ENCODE measurements at places on chromosomes 6 and 20. TPM values are rescaled to one million over a fixed set of nuclear protein-coding genes. Genes with fewer than 3 reads are reported as not detected.
A peak's percentile ranks its signal among the peaks of the same experiment; 100 is the strongest.

- no peak for DNase-seq
These were observed 57.6 kb downstream of the DAAM2 start for GRCh38 chr6:39849764-39850163.

- peak; percentile 58 for DNase-seq
These were observed 535 bp downstream of the EXOC2 start for GRCh38 chr6:692356-692851.

- no peak for DNase-seq
These were observed 85.0 kb downstream of the LIN28B start for GRCh38 chr6:105041880-105042279.

DNA sequence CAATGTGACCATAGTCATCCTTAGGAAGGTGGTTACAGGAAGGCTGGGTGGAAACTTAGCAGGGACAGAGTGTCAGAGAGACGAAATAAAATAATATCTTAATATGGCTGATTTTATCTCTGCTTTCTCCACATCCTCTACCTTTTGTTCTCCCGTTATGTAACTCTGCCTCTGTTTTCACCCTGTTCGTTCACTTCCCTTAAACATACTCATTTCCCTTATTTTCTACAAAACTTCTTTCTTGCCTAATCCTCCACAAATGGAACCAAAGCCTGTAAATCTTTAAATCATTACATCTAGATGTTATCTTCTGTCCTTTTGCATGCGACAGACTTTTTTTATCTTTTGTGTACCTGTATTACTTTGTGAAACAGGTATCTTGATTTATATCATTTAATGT, 23.3 kb upstream of the CRIP3 start:
- no peak for DNase-seq

GRCh38 chr20:16528078-16528477, 45.2 kb downstream of the KIF16B start:
- DNase-seq: no peak

- no peak for DNase-seq
These were observed 17.4 kb upstream of the PLCB4 start for GRCh38 chr20:9051508-9051907.

DNA sequence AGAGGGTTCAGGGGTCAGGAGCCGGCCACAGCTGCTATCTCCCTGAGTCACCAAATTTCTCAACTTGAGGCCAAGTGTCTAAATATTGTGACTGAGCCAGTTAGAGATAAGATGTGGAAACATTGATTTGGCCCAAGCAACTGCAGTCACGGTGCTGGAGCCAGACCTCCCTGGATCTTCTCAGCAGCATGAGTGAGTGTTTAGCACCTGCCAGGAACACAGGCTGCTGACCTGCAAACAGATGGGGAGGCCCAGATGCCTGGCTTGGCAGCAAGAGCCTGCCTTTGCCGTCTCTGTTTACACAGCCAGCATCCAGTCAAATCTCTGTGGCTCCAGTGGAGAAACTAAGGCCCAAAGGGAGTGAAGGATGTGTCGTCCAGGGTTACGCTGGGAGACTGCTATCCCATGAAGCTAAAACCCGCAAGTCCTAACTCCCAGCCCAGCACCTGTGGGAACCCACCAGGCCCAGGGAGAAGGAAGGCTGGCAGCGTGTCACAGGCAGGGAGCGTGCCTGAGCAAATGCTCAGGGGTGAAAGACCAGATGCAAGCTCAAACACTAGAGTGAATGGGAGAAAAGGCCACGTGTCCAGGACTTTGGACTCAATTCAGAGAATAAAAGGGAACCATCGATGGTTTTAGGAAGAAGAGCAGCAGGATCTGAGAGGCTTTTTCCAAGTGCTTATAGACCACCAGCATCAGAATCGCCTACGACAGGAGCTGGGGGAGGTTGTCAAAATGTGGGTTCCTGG, 15.9 kb upstream of the PTGIS start:
- peak; percentile 51 for DNase-seq

- no peak for DNase-seq
These were observed 65.6 kb downstream of the ZNF292 start for GRCh38 chr6:87220997-87221396.

- DNase-seq: no peak
These were observed 47.4 kb downstream of the COL21A1 start for GRCh38 chr6:56199956-56200355.

DNA sequence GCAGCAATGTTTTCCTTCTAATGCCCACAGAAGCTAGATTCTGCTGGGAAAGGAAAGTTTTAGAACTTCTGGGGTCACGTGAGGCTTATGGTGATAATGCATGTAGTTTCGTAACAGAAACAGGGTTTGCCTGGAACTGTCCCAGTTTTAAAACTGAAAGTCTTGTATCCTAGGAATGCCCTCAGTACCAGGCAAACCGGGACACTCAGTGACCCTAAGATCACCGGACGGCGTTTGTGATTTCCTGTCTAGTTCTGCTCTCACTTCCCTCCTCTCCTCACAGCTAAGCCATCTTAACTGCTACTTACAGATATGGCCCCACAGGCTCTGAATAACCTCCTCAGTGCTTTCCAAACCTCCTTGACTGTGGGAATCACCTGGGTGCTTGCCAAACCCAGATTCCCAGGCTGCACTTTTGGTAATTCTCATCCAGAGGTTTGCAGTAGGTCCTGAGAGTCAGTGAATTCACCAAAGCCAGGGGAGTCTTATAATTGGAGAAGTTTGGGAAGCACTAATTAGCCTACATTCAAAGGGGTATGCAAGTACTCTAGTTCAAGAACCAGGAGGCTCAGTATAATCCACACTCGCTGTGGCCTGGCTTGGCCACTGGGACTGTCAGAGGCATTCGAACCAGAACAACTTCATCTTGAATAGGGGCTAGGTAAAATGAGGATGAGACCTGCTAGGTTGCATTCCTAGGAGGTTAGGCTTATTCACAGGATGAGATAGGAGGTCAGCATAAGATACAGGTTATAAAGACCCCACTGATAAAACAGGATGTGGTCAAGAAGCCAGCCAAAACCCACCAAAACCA, 231.6 kb upstream of the MYLIP start:
- no peak for DNase-seq

GRCh38 chr6:16635810-16636602, 125.3 kb downstream of the ATXN1 start:
- no peak for DNase-seq

- DNase-seq: no peak
These were observed 516.5 kb downstream of the CD83 start for GRCh38 chr6:14634072-14634471.

DNA sequence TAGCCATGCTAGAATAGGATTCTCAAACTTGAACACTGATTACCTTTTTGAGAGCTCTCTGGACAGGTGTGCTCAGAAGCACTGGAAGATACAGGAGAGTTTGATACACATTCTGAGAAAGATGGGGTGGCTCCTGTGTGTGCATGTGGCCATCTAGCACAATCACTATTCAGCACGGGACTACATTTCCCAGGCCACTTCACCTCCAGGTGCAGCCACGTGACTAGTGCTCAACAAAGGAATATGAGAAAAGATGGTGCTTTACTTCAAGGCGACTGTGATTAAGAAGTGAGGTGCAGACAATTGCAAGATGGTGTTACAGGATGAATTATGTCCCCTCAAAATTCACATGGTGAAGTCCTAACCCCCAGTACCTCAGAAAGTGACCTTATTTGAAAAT, 103.8 kb downstream of the BACH2 start:
- no peak for DNase-seq

DNA sequence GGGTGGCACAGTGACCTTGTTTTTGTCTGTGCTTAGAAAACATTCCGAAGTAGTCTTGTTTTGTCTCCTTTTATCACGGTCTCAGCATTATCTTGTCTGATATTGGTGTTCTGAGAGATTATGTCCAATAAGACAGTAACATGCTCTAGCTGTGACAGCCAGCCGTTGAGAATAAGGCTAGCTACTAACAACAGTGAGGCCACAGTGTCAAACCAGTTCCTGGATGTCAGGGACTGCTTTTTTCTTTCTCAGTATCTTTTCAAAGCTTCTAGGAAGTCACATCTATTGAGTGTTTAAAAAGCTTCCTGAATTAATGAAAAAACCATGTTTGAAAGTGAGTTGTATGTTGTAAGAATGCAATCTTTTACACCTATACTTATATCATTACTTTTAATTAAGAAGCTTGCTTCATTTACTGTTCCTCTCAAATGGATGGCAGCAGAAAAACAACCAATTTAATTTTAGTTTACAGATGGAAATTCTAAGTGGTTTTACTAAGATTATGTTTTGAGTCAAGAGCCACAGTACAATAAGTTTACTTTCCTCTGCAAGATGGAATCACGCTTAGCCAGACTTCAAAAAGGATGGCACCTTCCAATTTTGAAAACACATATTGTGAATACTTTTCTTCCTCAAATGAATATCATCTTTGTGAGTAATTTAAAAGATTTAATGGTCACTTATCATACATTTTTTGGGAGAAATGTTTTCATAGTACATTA, 53.1 kb downstream of the MAP3K7 start:
- DNase-seq: no peak

- no peak for DNase-seq
These were observed 206.6 kb downstream of the DLL1 start for GRCh38 chr6:170084166-170084730.

GRCh38 chr20:60117065-60117464, 158.8 kb downstream of the CDH26 start:
- DNase-seq: no peak

- no peak for DNase-seq
These were observed 603.4 kb downstream of the MMUT start for GRCh38 chr6:48859562-48860123.

DNA sequence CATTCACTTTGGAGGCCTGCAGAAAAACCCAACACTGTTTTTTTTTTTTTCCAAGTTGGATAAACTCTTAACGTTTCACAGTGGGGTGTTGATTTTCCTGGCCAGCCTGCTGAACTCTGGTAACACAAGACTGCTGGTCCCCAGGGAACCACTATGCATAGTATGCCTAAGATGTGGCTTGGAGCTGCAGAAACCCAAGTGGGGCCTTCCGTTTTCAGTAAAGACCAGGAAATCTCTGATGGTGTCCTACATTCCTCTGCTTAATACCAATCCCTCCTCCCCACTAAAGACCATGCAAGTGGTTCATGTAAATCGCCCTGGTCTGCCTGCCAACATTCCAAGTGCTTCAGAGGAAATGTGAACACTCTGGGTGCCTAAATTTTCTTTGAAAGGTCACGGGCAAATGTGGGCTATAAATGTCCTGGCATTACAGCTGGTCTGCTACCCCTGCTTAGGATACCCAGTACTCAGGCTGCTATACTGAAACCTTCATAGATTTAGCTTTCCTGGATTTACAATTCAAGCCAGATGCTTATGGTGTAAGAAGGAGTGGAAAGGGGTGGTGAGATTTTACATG, 615.4 kb downstream of the MAFB start:
- no peak for DNase-seq

DNA sequence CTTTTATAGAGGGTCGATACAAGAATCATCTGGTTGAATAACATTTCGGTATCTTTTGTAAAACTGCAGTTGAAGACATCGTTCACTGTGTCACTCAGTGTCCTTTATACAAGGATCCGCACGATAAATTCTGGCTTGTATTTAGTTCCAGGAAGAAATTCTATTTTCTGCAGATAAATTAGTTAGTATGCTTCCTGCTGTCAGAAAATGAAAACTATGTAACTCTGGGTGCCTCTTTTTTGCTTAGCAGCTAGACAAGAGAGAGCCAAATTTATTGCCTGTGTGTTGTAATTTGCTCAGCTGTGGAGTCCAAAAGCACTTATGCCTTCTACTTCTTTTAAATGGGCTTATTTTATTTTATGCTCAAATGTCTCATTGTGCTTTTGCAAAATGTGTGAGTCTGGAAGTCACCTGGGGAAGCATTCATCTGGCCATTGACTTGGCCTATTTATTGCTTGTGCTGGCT, 56.5 kb upstream of the KCNK16 start:
- no peak for DNase-seq

- DNase-seq: no peak
These were observed 8.0 kb downstream of the TNFAIP3 start for GRCh38 chr6:137875058-137875520.

DNA sequence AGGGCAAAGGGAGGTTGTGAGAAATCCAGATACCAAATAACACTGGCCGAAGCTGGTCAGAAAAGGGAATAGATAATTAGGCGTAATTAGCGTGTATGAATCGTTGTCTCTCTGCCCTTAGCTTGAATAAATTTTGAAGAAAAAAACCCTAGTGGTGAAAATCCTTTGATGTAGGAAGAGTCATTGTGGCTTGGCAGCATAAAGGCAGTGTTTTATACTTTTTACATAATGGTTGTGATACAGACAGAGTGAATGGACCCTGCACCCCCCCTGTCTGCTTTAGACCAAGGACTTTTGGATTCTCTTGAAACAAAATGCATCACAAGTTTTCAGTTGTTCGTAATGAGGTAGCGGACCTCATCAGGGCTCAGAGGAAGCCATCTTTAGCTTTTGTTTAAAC, 126.5 kb downstream of the AFG1L start:
- DNase-seq: no peak

GRCh38 chr20:56778765-56779195, 149.7 kb downstream of the TFAP2C start:
- DNase-seq: no peak

- no peak for DNase-seq
These were observed 172.8 kb upstream of the ARG1 start for GRCh38 chr6:131400054-131400778.

DNA sequence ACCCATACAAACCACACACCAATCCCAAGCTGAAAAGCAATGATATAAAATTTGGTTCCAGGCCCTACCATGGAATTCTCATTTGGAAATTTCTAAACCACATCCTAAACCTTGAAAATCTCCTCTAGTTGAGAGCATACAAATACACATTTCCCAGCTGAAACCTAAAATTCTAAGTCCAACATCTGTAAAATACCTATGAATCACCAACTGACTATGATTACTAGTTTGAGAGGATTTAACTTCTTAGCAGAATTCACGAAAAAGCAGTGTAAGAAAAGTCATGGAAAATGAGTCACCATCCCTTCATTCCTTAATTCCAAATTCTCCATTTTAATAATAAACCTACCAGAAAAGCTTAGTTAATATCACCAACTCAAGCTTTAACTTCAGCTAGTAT, 15.4 kb downstream of the RANBP9 start:
- DNase-seq: no peak

MAFB gene
- 12.9 TPM for polyA plus RNA-seq

COL9A3 gene
- 2.0 TPM for polyA plus RNA-seq

THBS2 gene
- 0.35 TPM for polyA plus RNA-seq

CYP21A2 gene
- polyA plus RNA-seq: 29.7 TPM

FANCE gene
- 0.11 TPM for polyA plus RNA-seq

SLC22A3 gene
- polyA plus RNA-seq: 23.5 TPM

ARMH2 gene
- polyA plus RNA-seq: not detected

LINC00237 gene
- not detected for polyA plus RNA-seq

SNAP25 gene
- polyA plus RNA-seq: 0.32 TPM

TSPO2 gene
- 0.39 TPM for polyA plus RNA-seq

ESF1 gene
- 3.5 TPM for polyA plus RNA-seq

PRRT1 gene
- 0.19 TPM for polyA plus RNA-seq

MLIP gene
- 6.0 TPM for polyA plus RNA-seq

Data from liver (tissue), 10 donors.